ENCODE measurements at places on chromosomes 7 and 10.

- no peak for DNase-seq
Observed at GRCh38 chr7:114047889-114048288, 129.1 kb upstream of the PPP1R3A start.

- no peak for DNase-seq
Observed at GRCh38 chr7:158432369-158433341, 155.0 kb downstream of the PTPRN2 start.

- no peak for DNase-seq
Observed at GRCh38 chr7:16484453-16485158, 19.1 kb upstream of the SOSTDC1 start.

- no peak for DNase-seq
Observed at GRCh38 chr10:103548006-103548405, 54.5 kb downstream of the NEURL1 start.

DNA sequence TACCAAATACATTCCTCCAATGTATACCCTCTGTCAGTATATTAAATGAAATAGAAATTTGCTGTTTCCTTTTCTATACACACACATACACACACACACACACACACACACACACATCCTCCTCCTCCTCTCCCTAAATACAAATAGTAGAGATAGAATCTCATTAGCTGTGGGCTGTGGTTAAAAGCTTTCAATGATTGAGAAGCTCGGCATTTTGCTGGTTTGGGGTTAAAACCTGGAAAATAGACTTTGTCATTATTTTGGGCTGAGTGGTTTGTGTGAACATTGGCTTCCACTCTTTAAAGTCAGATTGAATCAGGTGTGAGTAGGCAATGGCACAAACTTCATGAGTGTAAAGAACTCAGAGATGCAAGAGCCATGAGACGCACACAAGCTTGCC, 596.0 kb downstream of the XPNPEP1 start:
- DNase-seq, result no peak

DNA sequence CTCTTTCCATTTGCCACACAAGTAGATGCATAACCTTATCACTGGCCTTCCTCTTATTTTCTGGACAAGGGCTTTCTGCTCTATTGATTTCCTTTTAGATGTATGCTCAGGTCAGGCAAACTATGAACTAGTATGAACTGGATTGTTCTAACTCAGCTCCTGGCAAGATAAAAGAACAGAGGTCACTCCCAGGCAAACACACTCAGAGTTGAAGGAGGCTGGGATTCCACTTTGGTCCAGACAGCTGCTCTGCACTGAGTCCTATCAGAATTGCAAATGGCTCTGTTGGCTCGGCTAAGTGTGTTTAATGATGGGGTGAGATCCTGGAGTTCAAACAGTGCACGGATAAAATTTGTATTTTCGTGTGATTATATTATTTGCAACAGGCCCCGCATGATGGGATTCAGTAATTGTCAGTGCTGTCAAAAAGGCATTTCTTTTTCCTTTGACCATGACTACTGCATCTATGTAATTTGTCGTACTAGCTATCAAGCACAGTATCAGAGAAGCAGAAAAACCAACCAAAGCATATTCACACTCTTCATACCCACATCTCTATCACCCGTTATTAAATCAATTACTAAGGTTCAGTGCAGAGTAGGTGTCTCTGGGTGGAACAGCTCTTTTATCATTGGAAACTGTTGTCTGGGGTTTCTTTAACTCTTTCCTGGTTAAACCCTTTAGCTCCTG, 288.1 kb upstream of the PRKCQ start:
- DNase-seq, result no peak

DNA sequence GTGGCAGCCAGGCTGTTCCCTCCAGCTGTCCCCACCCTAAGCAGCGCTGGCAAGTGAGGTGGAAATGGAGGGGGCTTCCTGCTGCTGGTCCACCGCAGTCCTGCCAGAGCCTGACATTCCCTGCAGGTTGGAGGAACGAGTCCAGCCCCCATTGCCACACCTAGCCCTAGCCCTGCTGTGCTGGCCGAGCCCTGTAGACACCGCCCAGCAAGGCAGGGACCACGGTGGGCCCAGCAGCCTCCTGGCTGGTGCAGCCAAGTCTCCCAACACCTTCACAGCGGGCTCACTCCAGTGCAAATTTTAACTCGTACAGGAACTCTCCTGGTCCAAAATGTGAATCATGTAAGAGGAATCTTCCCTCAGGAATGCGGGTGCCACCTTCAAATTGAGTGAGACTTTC, 116.3 kb downstream of the PAXIP1 start:
- no peak for DNase-seq

DNA sequence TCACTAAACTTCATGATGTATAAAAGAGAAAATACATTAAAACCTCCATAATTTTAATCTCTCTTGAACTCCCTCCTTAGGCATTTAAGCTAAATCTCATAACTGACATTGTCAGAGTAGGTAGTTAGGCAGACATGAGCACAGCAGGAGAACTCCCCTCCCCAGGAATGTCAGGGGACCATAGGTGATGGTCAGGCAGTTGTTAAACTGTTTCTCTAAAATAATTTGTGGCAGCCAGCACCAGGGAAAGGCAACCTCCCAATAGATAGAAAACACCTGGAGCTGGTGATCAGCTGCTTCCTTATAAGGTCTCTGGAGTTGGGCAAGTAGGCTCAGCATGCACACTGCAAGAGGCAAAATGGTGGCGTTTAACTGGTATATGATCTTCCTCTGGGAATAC, 73.0 kb downstream of the TPK1 start:
- DNase-seq, result no peak

GRCh38 chr7:27999829-28000228, 180.8 kb downstream of the JAZF1 start:
- DNase-seq, result no peak

- no peak for DNase-seq
Observed at GRCh38 chr7:31919678-31920369, 150.4 kb downstream of the PDE1C start.

Data from CD4-positive, alpha-beta T cell treated with Interleukin-4 for 1 hour (primary cell).